ENCODE measurements at places on chromosomes 5 and 9.

- no peak for DNase-seq
Observed at GRCh38 chr9:113463418-113464285, at the start of gene RGS3. TSS of gene RGS3 (plus strand) at chr9:113463727. CDS start at chr9:113463803, 76 bp downstream.

GRCh38 chr9:4680173-4680525 lies 780 bp downstream of the CDC37L1 start:
- DNase-seq, result no peak

- no peak for DNase-seq
Observed at GRCh38 chr9:746661-747434, 94.6 kb upstream of the DMRT1 start.

- DNase-seq, result no peak
Observed at GRCh38 chr9:34896112-34896511, 62.0 kb upstream of the PHF24 start.

- DNase-seq, result no peak
Observed at GRCh38 chr5:45687701-45688100, 8.5 kb downstream of the HCN1 start.

Data from stimulated activated CD4-positive, alpha-beta T cell treated with anti-CD3 and anti-CD28 coated beads, Interleukin-4, amount 100 ng/mL, for 24 hours (primary cell).